ENCODE measurements at places on chromosomes 5 and 9. TPM values are rescaled to one million over a fixed set of nuclear protein-coding genes. Genes with fewer than 3 reads are reported as not detected.

DNA sequence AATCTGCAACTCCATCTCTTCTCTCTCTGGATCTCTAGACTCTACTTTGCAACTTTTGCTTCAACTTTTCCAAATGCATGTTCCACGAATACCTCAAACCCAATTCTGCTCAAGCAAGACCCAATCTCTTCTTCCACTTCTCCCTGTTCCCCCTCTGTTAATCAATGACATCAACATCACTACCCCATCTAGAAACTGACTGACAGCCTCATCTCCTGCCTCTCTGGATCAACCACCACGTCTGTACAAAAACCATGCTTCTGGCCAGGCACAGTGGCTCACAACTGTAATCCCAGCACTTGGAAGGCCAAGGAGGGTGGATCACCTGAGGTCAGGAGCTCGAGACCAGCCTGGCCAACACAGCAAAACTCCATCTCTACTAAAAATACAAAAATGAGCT is 12.2 kb downstream of the GLDC start:
- no peak for DNase-seq
- H3K36me3 ChIP-seq, result no peaks in the 10 kb centered on the region
- H3K27me3 ChIP-seq, result no peaks in the 10 kb centered on the region
- peaks cover 20% of the 10 kb centered on the region for H3K4me1 ChIP-seq

DNA sequence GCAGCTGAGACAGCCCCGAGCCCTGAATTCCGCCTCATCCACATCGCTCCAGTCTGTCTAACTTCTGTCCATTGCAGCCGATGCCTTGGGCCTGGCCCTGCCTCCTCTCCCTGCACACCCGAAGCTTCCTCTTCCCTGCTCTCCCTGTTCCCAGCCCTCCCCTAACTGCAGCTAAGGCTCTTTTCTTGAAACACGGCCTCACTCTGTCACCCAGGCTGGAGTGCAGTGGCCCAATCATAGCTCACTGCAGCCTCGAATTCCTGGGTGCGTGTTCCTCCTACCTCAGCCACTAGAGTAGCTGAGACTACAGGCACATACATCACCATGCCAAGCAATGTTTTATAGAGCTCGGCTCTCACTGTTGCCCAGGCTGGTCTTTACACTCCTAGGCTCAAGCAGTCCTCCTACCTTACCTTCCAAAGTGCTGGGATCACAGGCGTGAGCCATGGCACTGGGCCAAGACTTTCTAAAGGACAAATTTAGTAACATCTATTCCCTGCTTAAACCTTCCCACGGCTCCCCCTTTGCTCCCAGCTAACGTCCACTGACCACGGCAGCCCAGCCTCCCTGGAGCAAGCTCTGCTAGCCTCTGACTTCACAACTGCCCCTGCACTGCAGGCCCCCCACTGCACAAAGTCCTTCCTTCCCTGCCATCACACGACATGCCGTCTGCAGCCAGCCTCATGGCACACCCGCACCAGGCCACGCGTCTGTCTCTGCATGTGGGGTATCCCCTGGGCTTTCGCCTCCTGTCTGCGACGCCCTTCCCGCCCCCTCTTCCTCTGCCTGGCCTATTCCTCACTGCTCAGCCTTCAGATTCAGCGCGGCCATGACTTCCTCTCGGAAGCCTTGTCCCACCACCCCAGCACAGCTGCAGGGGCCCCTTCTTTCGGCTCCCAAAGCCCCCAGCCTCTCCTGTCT is 28.6 kb downstream of the LAMC3 start:
- H3K27me3 ChIP-seq, result no peaks in the 10 kb centered on the region
- no peak for DNase-seq
- H3K36me3 ChIP-seq, result no peaks in the 10 kb centered on the region
- no peaks in the 10 kb centered on the region for H3K4me1 ChIP-seq
- H3K27ac ChIP-seq, result no peak overlapping the region
- no peak overlapping the region for H3K4me3 ChIP-seq

- H3K4me1 ChIP-seq, result no peaks in the 10 kb centered on the region
- H3K27me3 ChIP-seq, result no peaks in the 10 kb centered on the region
- H3K4me3 ChIP-seq, result no peak overlapping the region
- H3K27ac ChIP-seq, result no peak overlapping the region
These were observed 61.8 kb downstream of the LRRC70 start for GRCh38 chr5:62640446-62640845.

DNA sequence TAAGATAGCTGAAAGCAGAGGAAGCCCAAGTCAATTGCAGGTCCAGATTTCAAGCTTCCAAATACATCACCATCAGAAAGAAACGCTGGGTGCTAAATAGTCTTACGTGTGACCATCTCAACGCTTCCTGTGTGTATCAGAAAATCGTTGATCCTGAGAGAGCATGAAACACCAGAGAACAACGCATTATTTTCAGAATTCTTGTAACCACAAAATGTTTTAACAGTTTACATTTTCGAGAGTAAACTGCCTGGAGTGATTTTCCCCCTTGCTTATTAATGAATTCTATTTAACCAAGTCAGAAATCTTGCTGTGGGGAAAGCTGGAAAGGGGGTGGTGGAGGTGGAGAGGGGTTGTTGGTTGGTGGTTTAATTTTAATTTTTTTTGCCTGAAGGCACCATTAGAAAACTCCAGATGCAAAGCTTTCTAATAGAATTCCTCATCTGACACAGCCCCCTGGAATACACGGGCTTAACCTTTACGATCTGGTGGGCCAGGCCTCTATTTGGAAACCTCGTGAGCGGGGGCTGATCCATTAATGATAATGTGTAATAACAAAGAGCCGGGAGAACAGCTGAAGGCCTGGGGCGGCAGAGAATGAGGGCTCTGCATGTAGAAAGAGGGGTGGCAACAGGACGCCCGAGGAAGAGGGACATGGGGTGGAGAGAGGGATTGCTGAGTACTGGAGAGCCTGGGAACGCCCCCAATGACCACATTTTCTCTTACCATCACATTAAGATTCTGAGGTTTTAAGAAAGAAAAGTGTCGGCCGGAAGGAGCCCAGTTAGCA is 124.5 kb upstream of the NFIB start:
- H3K4me1 ChIP-seq, result peaks cover 3% of the 10 kb centered on the region
- H3K27me3 ChIP-seq, result no peaks in the 10 kb centered on the region
- no peak for DNase-seq
- H3K27ac ChIP-seq, result no peak overlapping the region
- no peaks in the 10 kb centered on the region for H3K36me3 ChIP-seq

Gene TAF11L10
- not detected for total RNA-seq

Gene CARD9
- total RNA-seq, result 3.1 TPM

GRCh38 chr5:148372893-148373292 is 10.9 kb upstream of the FBXO38 start:
- no peak overlapping the region for H3K4me3 ChIP-seq
- DNase-seq, result no peak
- no peaks in the 10 kb centered on the region for H3K36me3 ChIP-seq
- no peak overlapping the region for H3K27ac ChIP-seq
- no peaks in the 10 kb centered on the region for H3K4me1 ChIP-seq
- H3K27me3 ChIP-seq, result no peaks in the 10 kb centered on the region

DNA sequence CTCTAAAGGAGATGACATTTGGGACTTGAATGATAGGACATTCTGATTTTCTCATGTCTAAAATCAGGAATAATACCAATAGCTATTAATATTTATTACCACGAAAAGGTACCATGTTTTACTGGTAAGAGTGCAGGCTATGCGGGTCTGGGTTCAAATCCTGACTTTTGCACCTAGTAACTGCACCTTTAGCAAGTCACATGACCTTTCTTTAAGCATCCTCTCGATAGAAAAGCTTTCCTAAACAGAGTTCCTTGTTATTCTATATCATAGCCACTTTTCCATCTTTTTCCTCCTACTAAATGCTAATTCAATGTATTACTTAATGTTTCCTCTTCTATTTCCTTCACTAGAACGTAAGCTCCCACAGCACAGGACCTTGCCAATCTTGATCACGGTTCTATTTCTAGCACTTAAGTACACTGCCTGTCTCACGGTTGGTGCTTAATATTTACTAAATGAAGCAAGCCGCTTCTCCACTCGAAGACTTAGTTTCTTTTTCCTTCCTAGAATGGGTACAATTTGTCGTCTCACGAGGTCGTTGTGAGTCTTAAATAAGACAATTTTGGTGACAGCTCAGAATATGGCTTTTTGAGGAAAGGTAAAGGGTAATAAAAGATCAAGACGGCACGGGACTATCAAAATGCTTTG is 816 bp downstream of the RBM18 start:
- H3K4me1 ChIP-seq, result peaks cover 19% of the 10 kb centered on the region
- no peak for DNase-seq
- no peaks in the 10 kb centered on the region for H3K27me3 ChIP-seq
- peak overlapping the region; percentile 91 for H3K27ac ChIP-seq

Gene IFNA13
- not detected for total RNA-seq

DNA sequence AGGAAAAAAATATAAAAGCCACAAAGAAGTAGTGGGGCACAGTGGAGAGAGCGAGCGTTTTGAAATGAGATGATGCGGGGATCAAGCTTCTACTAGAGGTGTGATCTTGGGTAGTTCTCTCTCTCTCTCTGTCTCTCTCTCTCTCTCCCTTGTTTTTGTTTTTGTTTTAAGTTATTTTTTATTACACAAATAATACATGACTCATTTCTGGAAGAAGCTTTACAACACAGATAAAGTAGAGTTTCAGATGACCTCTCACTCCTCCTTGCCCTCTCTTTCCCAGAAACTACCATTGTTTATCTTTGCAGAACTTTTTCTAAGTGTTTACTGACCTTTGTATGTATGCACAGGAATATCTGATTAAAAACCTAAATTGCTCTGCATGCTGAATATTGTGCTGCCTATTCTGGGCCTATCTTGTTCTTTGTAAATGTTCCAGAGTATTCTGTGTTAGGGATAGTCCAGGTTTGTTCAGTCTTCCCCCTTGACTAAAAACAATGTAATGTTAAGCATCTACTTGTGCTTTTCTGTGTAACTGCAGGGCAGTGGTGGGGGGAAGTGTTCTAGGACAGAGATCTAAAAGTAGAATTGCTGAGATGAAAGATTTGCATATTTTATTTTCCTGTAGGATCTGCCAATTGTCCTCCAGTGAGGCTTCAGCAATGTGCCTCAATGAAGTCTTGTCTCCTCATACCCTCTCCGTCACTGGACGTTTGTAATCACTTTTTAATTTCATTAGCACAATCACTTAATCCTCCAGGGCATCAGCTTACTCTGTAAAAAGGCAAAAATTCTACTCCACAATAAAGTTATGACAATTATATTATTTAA is 52.0 kb downstream of the FYB1 start:
- H3K36me3 ChIP-seq, result no peaks in the 10 kb centered on the region
- H3K27ac ChIP-seq, result no peak overlapping the region
- H3K27me3 ChIP-seq, result no peaks in the 10 kb centered on the region
- DNase-seq, result no peak
- no peak overlapping the region for H3K4me3 ChIP-seq

- H3K36me3 ChIP-seq, result no peaks in the 10 kb centered on the region
- H3K4me3 ChIP-seq, result no peak overlapping the region
- H3K4me1 ChIP-seq, result no peaks in the 10 kb centered on the region
- DNase-seq, result peak; percentile 43
- no peak overlapping the region for H3K27ac ChIP-seq
These were observed 178.4 kb downstream of the PAX5 start for GRCh38 chr9:36855448-36856315.

DNA sequence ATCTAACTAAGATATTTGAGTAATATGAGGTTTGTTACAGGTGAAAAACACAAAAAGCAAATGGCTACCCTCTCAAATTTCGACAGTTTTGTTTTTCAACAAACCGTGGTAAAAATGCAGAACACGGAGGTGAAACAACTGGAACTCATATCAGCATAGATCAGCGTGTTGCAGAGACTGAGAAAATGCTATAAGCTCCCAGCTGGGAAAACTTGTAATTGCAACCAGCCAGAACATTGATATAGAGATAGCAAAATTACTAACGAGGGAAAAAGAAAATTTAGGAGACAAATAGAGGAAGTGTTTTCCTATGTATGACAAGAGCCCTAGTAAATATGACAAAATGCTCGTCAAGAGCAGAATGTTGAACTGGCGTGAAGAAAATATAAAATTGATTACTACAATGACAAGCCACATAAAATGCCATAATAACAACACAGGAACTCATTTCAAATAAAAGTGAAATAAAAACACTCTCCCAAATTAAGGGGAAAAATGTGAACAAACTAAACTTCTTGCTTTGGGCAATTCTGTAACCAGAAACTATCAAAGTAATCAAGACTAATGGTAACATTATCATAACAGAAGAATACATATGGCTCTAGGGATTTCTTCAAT is 1989.8 kb downstream of the EFNA5 start:
- no peaks in the 10 kb centered on the region for H3K36me3 ChIP-seq
- no peaks in the 10 kb centered on the region for H3K4me1 ChIP-seq
- H3K4me3 ChIP-seq, result no peak overlapping the region

Gene IL9
- total RNA-seq, result not detected

DNA sequence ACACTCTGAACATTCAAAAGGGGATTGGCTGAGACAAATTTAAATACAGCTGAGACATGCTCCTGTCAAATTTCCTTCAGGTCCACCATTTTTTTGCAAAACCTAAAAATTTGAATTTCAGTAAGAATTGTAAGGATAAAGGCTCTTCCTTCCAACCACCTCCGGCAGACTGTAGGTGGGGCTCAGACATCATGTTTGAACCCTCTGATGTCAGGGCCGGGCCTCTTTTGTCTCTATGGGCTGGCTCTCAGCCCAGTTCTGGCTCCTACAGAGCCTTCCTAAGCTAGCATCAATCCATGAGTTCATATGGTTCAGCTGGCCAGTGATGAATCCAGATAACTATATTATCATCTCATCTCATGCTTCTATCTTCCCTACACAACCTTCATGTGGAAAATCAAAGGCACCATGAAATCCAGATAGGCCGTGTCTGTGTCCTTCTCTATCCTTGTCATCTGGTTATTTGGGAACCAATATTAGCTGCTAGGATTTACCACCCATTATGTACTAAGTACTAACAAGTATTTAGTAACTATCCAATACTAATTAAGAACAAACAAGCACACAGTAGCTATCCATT is 44.2 kb downstream of the NIPSNAP3B start:
- H3K4me1 ChIP-seq, result peaks cover 29% of the 10 kb centered on the region
- no peak overlapping the region for H3K27ac ChIP-seq
- peaks cover 84% of the 10 kb centered on the region for H3K36me3 ChIP-seq
- no peak overlapping the region for H3K4me3 ChIP-seq
- no peak for DNase-seq

- H3K27me3 ChIP-seq, result no peaks in the 10 kb centered on the region
- H3K36me3 ChIP-seq, result no peaks in the 10 kb centered on the region
- no peak overlapping the region for H3K27ac ChIP-seq
These were observed 164.9 kb downstream of the KCTD16 start for GRCh38 chr5:144335561-144335960.

DNA sequence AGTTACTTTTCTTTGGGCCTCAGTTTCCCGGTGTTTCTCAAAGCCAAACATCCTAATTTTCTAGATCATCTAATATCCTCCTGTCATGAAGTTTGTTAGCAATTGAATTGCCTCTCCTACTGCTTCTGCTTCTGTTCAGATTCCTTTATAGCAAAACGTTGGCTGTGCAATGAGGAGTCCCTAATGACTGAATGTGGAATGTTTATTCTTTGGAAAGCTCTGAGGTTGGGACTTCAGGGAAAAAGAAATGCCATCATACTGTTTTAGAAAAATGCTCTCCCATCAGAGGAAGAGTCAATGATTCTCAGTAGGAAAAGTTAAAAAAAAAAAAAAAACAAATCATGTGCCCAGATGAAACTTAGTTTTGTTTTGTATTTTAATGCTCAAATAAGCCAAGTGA is 268.7 kb upstream of the PAPPA start:
- no peak overlapping the region for H3K27ac ChIP-seq
- H3K36me3 ChIP-seq, result no peaks in the 10 kb centered on the region
- H3K4me3 ChIP-seq, result no peak overlapping the region
- H3K27me3 ChIP-seq, result no peaks in the 10 kb centered on the region
- no peak for DNase-seq

- no peaks in the 10 kb centered on the region for H3K36me3 ChIP-seq
- H3K27me3 ChIP-seq, result no peaks in the 10 kb centered on the region
- H3K4me3 ChIP-seq, result no peak overlapping the region
- DNase-seq, result no peak
- no peak overlapping the region for H3K27ac ChIP-seq
These were observed 210.5 kb downstream of the GADD45G start for GRCh38 chr9:89815061-89815902.

Data from liver (tissue), 10 donors.